ENCODE measurements at places on chromosomes 3 and 15.

- DNase-seq: no peak
Measured at GRCh38 chr3:99250272-99250671, 348.8 kb upstream of the DCBLD2 start.

- no peak for DNase-seq
Measured at GRCh38 chr3:143242691-143243090, 123.1 kb downstream of the CHST2 start.

DNA sequence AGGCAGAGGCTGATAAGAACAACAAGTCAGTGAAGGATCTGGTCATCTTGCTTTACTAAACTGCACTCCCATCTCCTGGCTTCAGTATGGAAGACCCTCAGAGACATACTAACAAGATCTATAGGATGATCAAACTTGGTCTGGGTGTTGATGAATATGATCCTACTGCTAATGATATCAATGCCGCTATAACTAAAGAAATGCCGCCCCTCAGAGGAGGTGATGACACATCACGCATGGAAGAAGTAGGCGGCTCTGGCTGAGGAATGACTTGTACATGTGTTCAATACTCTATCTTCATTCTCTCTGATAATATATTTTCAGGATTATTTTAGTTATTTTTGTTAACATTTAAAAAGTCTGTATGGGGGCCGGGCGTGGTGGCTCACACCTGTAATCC lies 17.5 kb upstream of the EIF2B5 start:
- DNase-seq: no peak

DNA sequence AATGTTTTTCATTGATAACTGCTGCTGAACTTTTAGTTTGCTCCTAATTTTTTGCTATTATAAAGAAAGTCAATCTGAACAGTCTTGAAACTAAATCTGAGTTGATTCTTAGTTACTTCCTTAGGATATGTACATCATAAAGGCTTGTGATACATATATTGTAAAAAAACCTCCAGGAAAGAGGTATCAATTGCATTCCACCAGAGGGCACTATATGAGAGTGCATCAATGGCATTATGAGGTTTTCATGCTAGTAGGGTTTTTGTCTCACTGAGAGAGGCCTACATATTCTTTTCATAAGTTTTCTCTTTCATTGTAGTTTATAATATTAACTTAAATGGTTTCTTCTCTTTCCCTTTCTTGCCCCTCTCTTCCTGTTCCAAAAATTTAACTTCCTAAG lies 46.9 kb downstream of the PIK3R4 start:
- no peak for DNase-seq

DNA sequence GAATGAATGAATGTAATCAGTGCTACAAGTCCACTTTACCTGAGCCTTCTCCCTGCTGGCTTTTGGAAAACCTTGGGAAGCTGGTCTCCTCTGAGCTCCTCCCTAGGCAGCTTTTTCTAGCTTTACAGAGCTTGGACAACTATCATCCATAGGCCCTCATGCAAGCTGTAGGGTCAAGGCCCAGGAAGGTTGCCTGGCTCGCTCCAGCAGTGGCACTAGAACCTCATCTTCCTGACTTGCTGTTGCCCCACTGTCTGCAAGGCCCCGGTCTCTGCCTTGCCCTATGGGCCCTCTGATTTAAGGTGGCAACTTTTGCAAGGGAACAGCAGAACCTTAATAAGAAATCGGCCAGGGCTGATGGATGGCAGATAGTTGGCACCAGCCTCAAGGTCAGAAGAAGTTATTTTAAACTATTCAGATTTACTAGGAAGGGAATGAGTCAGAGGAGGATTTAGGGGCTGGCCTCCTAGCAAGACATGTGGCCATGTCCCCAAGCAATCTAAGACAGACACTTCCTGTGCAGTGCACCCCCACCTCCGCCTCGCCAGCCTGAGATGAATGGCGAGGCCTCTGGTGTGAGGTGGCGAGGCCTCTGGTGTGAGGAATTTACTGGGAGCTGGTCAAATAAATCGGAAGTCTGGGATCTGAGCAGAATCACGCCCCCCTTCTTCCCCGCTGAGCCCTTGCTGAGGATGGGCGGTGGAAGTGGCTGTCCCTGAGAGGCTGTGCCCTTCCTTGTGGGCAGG lies 180.8 kb downstream of the MEGF11 start:
- no peak for DNase-seq

GRCh38 chr3:150682824-150683223 lies 20.9 kb downstream of the ERICH6 start:
- DNase-seq: no peak

DNA sequence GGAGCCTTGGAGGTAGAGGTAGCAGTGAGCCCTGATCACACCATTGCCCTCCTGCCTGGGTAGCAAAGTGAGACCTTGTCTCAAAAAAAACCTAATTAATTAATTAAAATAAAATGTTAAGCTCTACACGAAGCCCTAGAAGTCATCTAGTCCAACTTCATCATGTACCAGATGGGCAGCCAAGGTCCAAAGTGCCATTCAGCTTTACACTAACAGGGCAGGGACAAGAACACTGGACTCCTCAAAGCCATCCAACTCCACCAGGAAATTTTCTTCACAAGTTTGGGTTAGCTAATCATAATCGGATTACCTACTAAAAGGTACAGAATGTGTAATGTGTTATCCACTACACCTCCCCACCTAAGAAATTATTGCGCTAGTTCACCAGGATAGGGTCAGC lies 48.8 kb downstream of the WWTR1 start:
- no peak for DNase-seq

DNA sequence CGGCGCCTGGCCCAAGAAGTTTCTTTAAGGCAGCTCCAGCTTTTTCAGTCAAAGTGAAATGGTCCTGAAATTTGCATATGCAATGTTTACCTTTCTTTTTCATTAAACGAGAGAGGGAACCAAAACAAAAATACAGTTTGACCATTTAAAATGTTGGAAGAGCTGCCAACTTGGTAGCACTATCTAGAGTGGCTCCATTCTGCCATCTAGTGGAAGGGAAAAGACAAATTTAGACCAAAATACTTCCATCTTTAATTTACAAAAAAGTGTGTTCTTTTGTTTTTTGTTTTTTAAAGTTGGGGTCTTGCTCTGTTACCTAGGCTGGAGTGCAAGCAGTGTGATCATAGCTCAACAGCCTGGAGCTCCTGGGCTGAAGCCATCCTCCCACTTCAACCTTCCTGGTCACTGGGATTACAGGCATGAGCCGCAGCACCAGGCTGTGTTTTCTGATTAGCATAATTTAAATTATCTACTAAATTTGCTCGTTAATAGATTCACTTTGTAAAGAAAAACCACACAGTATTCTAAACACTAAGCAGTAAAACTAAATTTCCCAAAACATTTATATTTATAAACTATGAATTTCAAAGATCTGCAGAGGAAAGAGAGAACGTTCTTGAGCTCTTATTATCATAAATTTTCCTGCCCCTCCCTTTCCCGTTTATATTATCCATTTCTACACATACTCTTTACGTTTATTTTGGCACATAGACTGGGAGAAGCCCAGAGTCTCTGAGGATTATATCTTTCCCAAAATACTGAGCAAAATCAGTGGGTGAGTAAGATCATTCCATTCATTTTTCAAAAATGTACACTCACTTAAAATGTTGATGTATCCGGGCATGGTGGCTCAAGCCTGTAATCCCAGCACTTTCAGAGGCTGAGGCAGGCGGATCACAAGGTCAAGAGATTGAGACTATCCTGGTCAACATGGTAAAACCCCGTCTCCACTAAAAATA lies 15.4 kb upstream of the RFC4 start:
- DNase-seq: no peak

- no peak for DNase-seq
Measured at GRCh38 chr3:119967353-119968006, 126.8 kb downstream of the GSK3B start.

GRCh38 chr15:71066983-71067382 lies 48.3 kb upstream of the THSD4 start:
- no peak for DNase-seq

DNA sequence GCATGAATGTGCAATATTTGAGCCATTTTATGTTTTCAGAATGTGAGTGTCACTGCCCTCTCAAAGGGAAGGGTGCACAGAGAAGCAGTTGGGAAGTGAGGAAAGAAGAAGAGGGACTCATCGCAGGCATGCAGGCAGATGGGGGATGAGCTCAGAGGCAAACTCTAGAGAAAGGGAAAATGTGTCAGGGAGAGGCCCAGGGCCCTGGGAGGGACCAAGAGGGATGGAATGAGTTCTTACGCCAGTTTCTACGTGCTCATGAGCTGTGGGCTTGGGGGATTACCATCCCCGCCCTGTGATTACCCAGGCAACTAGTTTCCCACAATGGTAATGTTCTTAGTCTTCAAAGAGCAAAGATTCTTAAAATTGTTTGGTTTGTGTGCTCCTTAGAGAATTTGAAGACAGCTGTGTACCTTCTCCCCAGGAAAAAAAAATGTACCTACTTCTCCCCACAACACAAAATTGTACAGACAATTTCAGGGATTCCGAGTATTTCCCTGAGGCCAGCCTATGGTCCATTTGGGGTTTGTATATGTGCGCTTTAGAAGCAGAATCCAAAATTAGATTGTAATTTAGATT lies 17.8 kb downstream of the GCSAM start:
- DNase-seq: no peak

DNA sequence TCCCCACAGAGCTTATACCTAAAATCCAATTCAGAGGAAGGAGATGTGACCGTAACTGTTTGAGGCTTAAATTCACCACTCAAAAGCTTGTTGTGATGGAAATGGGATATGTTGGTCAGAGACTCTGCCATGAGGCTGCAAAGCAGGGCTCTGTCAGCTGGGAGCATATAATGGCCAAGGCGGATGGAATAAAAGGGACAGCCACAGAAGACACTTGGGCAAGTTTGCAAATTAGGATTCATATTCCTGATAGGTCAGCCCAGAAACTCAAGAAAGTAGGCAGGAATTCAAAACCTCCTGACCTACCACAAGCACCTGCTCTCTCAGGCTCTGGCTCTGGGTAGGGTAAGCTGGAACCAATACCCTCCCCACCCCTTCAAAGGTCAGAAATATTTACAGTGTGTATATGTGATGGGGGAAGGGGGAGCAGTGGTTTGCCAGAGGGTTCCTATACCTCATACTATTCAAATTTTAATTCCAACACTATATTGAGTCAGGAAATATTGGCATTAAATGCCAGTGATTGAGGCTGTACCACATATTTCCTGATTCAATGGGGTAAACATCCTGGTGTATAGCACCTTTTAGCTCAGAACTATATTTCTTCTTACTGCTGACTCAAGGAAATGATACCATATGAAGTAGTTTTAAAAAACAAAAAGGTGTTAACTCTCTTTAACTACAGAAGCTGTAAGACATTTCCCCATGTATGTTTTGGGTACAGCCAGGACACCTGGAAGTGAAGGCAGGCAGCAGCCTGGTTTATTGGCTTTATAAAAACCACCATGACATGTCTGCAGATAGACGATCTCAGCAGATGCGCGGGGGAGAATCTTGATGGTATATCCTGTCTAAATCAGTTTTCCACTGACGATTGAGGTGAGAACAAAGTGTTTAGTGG lies 19.2 kb downstream of the FYCO1 start:
- DNase-seq: no peak

DNA sequence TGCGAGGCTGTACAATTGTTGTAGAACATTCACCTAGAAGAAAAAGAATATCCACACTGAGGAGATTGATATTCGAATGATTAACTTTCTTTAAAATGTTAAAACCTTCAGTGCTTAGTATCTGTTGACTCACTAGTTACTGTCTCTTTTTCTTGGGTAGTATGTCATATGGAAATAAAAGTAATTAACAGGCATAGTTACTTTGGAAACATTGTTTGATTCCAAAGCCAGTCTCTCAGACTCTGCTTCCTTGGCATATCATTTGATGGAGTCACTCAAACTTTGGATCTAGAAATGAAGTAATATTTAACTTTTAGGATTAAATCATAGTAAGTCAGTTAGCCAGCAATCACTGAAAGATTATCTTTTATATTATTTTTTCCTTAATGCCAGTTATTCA lies 63.4 kb downstream of the MAP2K5 start:
- DNase-seq: no peak

DNA sequence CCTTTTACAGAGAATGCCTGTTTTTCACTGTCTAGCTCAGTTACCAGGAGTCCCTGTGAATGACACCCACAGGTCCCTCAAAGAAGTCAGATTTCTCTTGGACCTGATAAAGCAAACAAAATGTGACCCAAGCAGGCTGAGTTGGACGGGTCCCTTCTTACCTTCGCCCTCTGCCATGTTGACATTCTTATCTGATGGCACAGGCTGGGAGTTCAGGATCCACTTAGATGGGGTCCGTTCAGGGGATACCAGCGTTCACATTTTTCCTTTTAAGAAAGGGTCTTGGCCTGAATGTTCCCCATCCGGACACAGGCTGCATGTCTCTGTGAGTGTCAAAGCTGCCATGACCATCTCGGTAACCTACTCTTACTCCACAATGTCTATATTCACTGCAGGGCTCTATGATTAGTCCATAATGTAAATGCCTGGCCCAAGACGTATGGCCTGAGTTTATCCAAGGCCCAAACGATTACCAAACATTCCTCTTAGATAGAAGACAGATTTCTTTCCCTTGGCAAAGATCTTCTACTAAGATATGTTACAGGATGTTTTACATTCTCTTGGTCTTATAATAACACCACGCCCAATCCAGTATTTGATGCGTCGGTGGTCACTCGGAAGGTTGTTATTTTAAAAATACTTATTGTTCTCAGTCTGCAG lies 179.1 kb downstream of the THSD4 start:
- DNase-seq: no peak

- DNase-seq: no peak
Measured at GRCh38 chr3:66010348-66010738, 28.4 kb downstream of the MAGI1 start.

DNA sequence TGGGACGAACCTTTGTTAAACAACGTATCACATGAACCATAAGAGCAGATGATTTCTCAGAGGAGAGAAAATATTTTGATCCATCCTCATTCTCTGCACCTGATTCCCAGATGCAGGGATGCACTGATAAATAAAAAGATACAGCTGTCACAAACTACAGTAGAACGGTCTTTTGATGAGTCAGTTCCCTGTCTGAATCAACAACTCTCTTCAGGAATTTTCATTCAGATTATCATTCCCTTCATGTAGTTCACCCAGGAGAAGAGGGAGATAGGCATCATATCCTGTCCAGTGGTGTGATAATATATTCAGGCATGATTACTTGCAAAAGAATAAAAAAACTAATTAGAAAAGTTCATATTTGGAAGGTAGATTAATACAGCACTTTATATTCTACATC lies 521.5 kb downstream of the PYDC2 start:
- no peak for DNase-seq

- no peak for DNase-seq
Measured at GRCh38 chr3:114745322-114746240, 401.5 kb downstream of the ZBTB20 start.

GRCh38 chr3:62319570-62320243 lies 53.6 kb downstream of the FEZF2 start:
- DNase-seq: no peak

DNA sequence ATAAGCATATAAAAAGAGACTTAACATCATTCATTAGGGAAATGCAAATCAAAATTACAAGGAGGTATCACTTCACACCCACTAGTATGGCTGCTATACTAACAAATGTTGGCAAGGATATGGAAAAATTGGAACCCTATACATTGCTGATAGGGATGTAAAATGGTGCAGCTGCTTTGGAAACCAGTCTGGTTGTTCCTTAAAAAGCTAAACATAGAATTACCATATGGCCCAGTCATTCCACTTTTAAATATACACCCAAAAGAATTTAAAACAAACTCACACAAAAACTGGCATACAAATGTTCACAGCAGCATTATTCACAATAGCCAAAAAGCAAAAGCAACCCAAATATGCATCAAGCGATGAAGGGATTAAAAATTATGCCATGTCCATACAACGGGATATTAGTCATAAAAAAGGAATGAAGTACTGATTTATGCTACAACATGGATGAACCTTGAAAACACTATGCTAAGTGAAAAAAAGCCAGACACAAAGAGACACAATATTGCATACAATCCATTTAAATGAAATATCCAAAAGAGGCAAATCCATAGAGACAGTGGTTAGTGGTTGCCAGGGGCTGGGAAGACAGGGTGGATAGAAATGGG lies 118.3 kb downstream of the OSBPL10 start:
- no peak for DNase-seq
